Uterus (tissue), 4 donors: ENCODE measurements at places on chromosomes 2 and 18. TPM values are rescaled to one million over a fixed set of nuclear protein-coding genes. Genes with fewer than 3 reads are reported as not detected.

RAD51AP2 gene
- total RNA-seq, result not detected

SLC5A7 gene
- total RNA-seq, result 0.28 TPM

RGPD3 gene
- total RNA-seq, result not detected

OTX1 gene
- total RNA-seq, result not detected

GLS gene
- 202 TPM for total RNA-seq

AQP12A gene
- total RNA-seq, result not detected

ZNF804A gene
- 7.9 TPM for total RNA-seq

SLC11A1 gene
- 0.97 TPM for total RNA-seq

DNA sequence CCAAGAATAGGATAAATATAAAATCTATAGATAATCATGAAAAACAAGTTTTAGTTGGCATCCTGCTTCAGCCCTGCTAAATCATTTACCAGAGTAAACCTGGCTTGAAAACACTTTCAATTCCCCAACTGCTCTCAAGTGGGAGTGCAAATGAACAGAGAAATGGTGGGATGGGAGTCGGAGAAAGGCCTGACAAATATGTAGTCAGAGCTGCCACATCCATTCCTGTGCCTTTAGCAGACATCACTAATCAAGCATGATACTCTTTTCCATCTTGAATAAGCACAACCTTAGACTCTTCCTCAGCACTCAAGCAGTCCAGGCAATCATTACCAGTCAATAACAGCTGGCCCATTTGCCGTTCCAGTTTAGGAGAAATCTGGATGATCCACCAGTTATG, 101.3 kb downstream of the ANKRD44 start:
- DNase-seq, result no peak

DNA sequence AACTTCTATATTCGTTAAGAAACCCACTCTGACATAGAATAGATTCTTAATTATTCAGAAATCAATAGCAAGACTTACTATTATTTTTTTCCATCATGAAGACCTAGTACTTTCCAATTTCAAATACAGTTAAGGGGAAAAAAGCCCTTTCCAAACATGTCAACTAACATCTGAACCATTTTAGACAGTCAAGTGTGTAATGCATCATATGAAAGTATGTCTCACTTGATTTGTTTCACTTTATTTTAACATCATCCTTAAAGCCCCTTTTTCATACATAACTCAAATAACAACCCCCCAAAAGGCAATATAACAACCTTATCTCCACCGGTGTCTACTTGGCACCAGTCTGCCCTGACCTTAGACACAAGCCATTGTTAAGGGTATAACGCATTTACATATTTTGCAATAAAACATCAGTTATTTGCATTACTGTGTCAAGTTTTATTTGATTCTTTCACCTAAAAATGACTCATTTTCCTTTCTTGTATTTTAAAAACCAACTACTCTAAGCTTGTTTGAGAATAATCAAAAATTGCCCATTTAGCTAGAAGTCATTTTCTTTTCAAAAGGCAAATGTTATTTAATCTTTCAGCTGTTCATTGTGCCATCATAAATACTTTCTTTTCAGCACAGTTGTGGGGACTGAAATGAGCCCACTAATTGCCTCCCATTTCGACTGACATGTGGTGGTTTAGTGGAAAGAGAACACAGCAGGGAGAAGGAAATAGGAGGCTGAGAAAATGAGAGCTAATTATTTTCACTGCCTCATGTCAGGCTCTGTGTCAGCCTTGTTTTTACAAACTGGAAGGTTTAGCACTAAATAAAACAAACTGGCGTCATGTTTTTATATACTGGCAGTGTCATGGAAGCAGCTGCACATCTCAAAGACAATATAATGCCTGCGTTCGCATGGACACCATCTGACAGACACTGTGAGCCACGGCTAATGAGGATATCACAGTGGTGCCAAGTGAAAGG, 104.7 kb upstream of the CDCA7 start:
- no peak for DNase-seq

DNA sequence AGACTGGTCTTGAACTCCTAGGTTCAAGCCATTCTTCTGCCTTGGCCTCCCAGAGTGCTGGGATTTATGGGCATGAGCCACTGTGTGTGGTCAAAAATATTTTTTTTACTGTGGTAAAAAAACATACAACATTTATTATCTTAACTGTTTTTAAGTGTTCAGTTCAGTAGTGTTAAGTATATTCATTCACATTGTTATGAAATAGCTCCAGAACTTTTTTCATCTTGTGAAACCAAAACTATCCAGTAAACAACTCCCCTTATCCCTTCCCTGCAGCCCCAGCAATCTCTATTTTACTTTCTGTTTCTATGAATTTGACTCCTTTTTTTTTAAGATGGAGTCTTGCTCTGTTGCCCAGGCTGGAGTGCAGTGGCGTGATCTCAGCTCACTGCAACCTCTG, 9.3 kb downstream of the RMC1 start:
- DNase-seq, result no peak

DNA sequence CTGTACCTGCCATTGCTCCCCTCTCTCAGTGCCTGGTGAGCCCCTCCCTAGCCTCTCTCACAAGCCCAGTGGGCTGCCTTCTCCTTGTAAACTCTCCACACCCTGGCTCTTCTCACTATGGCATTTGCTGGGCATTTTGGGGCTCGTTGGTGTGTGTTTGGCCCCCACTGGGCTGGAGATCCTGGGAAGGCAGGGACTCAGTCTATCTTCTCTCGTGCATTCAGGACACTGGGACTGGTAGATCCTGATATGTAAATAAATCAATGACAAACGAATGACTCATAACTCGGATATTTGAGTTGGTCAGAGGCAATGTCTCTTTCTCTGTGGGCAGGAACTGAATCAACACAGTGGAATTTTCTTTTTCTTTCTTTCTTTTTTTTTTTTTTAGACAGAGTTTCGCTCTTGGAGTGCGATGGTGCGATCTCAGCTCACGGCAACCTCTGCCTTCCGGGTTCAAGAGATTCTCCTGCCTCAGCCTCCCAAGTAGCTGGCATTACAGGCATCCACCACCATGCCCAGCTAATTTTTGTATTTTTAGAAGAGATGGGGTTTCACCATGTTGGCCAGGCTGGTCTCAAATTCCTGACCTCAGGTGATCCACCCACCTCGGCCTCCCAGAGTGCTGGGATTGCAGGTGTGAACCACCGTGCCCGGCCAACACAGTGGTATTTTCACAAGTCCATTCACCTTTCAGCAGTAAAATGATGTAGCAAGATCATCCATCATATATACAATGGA, 144.6 kb upstream of the SPRED2 start:
- no peak for DNase-seq

- DNase-seq, result no peak
Measured at GRCh38 chr2:119371111-119371510, 4.3 kb downstream of the DBI start.

DNA sequence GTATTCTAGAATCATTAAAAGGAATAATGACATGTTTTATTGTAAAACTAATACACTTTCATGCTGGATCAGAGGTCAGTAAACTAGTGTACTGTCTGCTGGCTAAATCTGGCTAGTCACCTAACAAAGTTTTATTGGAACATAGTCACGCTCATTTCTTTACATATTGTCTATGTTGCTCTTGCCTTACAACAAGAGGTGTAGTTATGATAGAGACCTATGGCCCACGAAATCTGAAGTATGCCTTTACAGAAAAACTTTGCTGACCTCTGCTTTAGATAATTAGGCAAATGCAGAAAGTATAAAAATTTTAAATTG, 29.9 kb upstream of the SCYGR2 start:
- DNase-seq, result no peak

DNA sequence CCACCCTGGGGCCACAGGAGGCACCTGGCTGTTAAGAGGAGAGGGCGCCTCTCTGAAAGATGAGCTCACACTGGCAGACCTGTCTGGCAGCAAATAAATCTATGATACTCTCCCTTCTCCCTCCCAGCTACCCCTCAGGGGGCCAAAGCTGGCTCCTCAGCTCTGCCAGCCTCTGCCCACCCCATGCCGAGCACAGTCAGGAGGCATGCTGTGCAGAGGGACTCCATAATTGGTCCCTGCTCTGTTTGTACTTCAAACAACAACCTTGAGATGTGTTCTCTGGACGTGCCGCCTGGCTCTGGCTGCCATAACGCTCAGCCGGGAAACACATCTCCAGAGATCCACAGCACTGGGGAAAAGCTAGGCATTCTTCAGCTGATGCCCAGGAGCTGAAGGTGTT, 126.7 kb downstream of the GALNT14 start:
- DNase-seq, result no peak

DNA sequence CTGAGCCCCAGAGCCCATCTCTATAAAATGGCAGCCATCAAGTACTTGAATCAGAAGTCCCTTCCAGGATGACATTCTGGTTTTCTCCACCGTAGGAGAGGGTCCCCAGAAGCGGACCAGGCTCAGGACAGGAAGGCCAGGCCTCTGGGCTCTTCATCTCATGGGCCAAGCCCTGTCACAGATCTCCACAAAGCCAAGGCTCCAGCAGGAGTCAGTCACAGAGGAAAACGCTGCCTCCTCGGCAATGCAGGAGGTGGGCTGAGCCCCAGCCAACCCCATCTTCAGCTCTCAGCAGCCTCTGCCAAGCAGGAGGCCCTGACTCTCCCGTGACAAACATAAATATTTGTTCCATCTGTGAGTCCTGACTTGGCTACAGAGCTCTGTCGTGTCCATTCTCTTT, 39.4 kb upstream of the GPAT2 start:
- DNase-seq, result no peak

- DNase-seq, result no peak
Measured at GRCh38 chr2:191748528-191749180, 70.7 kb downstream of the NABP1 start.

DNA sequence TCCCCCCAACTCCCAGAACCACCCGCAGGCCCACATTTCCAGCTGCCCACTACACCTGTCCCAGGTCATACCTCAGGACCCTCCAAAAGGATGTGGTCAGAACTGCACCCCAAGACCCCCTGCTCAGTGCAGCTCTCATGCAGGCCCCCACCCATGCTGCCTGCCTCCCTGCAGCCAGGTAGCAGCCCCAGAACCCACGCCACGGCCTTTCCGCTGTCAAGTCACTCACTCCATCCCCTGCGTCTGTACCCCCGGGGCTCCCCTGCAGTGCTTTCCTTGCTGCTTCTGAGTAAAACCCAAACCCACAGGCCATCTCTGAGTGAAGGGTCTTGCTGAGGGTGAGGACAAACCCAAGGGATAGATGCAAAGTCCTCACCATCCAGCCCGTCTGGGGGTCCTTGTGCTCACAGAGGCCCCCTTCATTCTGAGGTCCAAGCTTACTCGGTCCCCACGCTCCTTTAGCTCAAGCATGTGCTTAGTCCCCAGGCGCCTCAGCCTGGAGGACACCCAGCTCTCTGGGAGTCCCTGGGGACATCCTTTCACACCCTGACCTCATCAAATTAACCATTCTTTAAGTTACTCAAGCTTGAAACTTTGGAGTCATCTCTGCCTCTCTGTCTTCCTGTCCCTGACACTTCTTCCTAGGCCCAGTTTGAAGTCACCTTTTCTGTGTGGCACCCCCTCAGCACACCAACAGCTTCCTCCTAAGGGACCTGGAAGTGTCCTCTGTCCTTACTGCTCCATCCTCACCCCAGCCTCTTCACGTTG, 130.1 kb downstream of the SMAD7 start:
- peak; percentile 8 for DNase-seq

GRCh38 chr18:74933930-74934329, 275.0 kb downstream of the PTGR3 start:
- DNase-seq, result no peak

DNA sequence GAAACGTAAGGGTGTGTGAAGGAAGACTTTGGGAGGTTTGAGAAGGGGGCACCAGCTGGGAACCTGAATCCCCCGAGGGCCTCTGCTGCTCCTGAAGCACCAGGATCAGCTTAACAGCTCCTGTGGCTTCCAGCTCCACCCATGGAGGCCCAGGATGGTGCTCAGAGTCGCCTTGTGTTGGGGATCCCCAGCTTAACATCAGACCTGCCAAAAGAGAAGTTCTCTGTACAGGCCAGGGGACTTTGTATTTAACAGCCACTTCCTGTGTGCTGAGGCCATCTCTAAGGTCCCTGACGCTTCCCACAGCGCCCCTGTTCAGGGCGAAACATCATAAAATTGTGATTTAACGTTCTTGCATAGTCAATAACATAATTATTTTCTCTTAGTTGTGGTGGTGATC, 77.5 kb downstream of the NCK2 start:
- DNase-seq, result no peak

GRCh38 chr2:31932589-31932988, 78.2 kb downstream of the MEMO1 start:
- DNase-seq, result no peak

- no peak for DNase-seq
Measured at GRCh38 chr18:23245461-23245860, 110.2 kb downstream of the CABLES1 start.

GRCh38 chr18:7102131-7102530, 15.5 kb downstream of the LAMA1 start:
- no peak for DNase-seq

DNA sequence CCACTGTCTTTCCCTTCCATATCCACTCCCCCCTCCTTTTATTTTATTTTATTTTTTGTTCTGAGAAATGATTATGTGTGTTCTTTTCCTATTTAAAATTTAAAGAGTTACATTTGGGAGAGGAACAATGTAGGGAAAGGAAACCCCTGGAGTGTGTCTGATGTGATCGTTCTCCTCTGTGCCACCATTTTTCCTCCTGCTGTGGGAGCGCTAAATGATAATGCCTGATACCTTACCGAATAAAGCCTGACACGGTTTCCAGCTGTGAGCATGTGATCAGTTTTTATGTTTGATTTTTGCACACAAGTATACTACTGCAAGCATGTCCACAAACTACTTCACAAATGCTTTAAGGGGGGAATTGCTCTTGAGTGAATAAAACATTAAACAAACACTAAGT, 317.8 kb upstream of the FANCL start:
- DNase-seq, result no peak

DNA sequence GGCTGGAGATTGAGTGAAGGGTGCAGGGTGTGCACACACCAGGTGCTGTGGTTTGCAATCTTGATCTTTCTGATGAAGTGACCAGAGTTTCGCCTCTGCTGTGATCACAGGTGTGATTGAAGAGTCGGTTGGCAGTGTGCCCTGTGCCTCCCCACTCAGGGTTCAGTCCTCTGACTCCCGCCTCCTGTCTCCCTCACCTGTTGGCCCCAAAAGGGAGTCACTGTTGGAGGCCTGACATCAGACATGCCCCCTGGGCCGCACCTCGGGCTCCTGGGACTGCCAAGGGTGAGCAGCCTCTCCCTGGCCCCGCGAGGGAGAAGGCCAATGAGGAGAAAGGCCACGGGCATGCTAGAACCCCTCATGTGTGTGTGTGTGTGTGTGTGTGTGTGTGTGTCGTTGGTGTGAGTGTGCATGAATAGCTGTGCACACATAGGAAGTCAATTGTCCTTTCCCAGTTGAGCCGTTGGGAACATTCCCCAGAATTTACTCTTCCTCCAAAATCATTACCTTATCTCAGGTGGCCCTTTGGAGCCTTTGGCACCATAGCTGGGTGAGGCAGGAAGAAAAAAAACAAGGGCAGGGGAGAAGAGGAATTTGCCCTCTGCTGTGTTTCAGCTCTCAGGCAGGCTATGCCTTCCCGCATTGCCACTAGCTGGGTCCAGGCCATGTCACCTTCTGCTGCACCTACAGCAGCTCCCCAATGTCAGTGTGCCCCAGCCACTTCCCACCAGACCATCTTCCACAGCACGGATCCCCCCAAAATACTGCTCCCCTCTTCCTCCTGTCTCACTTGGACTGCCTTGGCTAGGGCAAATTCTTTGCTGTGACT, 78.1 kb upstream of the LAPTM4A start:
- no peak for DNase-seq
